Hematopoietic multipotent progenitor cell treated with erythropoietin and hydrocortisone succinate and interleukin-3 and kit ligand, for 8 days (in vitro differentiated cells): ENCODE measurements at places on chromosomes 12 and 14.
A peak's percentile ranks its signal among the peaks of the same experiment; 100 is the strongest.

- DNase-seq, result no peak
Observed at GRCh38 chr12:57203791-57204190, 12.8 kb upstream of the NXPH4 start.

- no peak for DNase-seq
Observed at GRCh38 chr12:130051900-130052299, 110.4 kb upstream of the FZD10 start.

DNA sequence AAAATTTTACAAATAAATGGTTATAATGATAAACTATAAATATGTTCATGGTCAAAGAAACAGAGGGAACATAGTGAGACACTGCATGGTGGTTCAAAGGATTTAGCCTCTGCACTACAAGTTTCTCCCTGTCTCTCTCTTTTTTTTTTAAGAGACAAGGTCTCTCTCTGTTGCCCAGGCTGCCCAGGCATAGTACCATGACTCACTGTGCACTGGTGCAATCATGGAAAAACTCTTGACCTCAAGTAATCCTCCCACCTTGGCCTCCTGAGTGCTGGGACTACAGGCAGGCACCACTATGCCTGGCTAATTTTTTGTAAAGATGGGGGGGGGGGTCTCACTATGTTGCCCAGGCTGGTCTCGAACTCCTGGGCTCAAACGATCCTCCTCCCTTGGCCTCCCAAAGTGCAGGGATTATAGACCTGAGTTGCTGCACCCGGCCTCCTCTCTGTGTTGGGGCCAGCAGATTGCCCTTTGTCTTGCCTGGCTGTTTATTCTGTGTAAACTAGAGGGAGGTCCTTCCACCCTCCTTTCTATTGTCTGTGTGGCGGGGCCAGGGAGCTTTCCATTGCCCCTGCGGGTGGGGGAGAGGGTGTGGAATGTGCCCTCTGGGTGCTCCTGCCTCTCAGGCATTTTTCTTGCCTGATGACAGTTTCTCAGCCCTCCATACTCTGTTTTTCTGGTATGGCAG lies 22.1 kb downstream of the MTHFD1 start:
- peak; percentile 32 for DNase-seq

- no peak for DNase-seq
Observed at GRCh38 chr14:22263961-22264360, 325.1 kb downstream of the DAD1 start.

DNA sequence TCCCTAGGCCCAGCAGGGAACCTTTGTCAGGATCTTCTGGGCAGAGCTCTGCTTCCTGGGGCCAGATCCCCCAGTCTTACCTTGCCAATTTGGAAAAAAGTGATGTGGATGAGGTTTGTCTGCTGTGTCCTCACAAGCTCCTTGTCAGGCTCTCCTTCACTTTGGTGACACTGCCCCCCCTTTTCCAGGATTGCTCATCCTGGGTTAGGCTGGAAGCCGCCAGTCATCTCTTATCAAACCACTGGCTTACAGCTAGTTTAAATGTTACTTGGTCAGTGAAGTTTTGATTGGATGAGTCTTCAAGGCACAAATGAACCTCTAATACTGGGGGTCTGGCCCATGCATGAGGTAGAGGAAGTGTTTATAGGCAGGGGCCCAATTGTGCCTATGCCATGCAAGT lies 15.3 kb downstream of the NYNRIN start:
- no peak for DNase-seq

DNA sequence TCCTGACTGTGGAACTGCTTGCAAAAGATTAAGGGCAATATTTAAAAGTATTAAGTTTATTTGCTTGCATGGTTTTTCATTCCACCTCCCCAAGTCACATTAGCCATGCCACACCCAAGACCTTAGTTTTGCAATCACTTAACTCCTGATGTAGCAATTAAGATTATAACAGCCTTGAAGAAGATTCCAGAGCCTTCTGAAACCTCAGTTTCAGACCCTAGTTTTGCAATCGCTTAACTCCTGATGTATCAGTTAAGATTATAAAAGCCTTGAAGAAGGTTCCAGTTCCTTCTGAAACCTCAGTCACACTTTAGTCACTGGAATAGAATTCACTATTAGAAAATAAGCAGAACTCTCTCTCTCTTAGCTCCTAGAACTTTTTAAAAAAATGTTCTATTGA lies 42.7 kb upstream of the DCN start:
- DNase-seq, result no peak

- no peak for DNase-seq
Observed at GRCh38 chr12:53952335-53952694, 2.4 kb upstream of the HOXC12 start.

DNA sequence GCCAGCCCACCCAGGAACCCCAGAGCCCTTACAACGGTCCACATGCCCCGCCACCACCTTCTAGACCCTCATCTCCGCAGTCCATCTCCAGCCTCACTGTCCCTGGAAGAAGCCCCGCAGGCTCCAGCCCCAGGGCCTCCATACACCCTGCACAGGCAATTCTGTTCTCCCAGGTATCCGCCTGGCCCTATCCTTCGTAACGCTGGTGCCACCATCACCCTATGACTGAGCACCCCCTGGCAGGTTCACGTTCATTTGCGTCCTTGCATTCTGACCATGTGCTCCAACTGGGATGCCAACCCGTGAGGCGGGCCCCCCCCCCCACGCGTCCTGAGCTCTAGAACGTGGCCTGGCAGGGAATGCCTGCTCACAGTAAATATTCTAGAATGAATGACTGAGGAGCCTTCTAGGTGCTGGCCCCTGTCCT lies 675 bp upstream of the SCARB1 start:
- DNase-seq, result no peak

DNA sequence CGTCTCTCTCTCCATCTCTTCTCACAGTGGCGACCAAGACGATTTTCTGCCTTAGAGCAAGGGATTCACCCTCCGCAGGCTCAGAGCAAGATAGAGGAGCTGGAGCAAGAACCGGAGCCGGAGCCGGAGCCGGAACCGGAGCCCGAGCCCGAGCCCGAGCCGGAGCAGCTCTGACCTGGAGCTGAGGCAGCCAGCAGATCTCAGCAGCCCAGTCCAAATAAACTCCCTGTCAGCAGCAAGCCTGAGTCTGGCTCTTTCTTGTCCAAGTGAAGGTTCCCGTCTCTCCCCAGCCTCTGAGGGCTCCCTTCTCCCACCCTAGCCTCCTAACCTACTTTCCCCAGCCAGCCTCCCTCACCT lies 5.9 kb downstream of the LAG3 start:
- no peak for DNase-seq

GRCh38 chr14:92686900-92687427 lies 61.5 kb downstream of the LGMN start:
- no peak for DNase-seq

- DNase-seq, result no peak
Observed at GRCh38 chr14:33165144-33165925, 226.7 kb downstream of the NPAS3 start.

DNA sequence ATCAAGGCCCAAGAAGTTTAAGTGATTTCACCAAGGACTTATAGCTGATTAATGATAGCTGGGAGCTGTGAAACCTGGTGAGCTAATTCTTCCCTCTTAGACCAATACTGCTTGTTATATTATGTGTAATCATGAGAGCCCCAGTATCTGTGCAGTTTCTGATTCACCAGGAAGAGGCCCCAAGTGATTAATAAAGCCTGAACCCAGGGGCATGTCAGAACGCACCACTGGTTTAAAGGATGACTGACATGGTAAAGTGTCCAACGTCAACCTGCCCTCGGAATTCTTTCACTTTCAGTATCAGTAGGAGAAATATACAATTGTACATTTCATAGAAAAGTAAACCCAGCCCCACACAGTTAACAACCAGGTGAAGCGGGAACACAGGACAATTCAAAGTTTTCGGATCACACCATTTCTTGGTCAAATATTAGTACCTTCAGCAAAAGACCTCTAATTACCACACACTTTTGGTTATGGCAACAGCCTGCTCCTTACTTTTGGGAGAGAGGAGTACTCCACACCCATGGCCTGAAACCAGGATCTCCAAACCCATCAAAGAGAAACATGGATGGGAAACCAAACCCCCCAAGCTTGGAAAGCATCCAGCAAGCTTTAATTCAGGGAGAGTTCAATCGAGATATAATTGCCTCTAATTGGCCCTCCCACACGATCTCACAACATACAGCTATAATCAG lies 28.5 kb downstream of the TMCC3 start:
- DNase-seq, result no peak

- DNase-seq, result no peak
Observed at GRCh38 chr12:130161261-130162243, 712 bp upstream of the FZD10 start.

DNA sequence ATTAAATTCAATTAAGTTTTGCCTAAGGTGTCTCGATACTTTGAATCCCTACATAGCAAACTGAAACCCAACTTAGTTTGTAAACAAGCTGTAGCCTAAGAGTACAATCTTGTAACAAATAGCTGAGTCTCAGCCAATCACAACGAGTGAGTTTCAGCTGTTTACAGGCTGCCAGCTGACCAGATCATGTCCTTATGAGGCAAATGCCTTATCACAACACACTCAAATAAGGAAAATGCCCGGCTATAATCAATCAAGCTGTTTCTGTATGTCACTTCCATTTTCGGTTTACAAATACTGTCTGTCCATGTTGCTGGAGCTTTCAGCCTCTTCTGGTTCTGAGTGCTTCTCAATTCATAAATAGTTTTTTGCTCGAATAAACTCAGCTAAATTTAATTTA lies 943.8 kb downstream of the SLC16A7 start:
- no peak for DNase-seq

DNA sequence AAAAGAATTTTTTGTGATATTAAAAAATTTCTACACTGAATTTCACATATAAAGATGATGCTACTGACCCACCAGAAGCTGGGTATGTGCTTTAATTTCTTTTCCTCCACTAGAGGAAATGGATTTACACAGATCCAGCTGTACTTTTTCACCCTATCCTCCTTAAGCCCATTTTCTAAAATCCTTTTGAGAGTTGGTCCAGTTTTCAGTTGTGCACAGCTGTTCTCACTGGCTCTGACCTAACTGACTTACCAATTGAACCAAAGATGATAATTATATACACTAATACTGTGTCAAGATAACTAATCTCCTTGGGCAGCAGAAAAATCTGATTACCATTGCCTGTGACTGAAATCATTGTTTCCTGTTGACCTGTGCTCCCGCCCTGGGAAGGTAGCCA lies 108.5 kb downstream of the ZFC3H1 start:
- DNase-seq, result no peak

- no peak for DNase-seq
Observed at GRCh38 chr12:94225947-94226630, 77.7 kb downstream of the PLXNC1 start.

DNA sequence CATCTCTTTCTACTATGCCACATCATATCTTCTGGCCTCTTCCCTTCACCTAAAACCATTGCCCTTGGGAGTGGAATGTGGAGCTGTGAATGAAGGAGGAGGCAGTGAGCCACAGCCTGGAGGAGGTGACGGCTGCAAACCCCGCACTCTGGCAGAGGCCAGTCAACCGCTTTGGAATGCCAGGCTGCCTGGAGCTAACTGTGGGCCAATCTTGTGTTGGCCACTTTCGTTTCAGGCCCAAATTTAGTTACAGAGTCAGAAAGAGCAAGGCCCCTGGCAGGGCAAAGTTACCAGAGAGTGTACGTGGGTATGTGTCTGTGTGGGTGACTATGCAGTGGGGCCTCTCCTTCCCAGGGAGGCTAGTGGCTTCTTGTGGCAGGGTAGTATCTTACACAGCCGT lies 40.1 kb downstream of the CACNA1C start:
- no peak for DNase-seq

DNA sequence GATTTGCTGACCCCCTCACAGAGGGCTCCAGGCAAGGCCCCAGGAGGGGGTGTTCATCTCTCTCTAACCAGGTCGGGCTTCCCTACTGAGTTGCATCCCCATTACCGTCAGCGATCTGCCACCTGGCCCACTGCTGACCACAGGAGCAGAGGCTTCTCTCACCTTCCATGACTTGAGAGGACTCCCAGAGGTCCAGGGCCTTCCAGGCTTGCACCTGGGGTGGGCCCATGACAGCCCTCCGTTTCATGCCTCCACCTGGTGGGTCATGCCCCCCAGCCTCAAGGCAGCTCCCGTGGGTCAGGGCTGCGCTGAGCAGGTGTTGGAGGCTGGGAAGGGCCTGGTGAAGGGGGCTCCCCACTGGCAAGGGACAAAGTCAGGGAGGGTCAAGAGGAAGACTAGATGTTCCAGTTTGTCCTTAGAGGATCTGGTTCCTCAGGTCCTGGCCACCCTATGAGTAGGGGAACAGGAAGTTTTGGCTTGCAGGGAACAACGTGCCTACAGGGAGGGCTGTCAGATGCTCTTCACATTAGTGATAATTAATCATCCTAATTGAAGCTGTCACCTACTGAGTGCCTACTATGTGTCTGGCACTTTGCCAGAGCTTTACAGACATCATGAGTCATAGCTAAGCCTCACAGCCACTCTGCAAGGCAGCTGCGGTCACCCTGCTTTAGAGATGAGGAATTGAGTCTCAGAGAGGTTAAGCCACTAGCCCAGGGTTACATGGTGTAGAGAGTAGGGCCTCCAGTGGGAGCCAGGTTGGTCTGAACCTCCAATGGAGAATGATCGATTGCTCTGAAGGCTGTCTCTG lies 13.8 kb downstream of the NFKBIA start:
- DNase-seq, result peak; percentile 67

DNA sequence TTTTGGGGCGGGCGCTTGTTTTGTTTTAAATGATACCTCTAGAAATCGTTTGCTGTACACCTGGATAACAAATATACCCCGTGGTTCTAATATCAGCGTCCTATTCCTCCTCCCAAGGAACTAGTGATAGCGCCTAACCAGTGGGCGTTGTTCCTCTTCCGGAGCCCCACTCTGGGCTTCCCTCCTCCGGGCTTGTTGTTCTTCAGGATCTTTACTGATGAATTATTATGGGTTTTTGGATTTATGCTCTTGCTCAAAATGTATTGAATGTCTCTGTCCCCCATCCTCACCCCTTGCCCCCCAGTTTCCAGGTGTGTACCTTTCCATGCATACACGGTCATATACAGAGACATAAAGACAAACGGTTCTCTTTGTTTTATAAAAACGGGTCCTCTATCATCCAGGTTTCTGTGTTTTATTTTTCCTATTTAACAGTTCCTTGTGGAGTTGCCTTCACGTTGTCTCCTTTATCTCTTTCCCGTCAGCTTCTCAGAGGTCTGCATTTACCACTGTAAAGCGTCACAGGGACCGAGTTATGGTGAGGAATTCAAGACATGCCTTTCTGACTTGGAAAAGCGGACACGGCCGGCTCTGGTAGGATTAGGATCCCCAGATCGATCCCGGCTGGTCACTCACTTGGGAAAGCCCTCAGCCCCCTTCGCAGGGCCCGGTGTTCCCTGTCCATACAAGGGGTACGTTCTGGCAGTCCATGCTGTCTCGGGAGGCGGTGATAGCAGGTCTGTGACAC lies 655 bp upstream of the PLEKHG3 start:
- no peak for DNase-seq
